Cerebellar nuclear complex (tissue), 1 donor: ENCODE measurements at places on chromosomes 6 and 20.

- DNase-seq = no peak
Observed at GRCh38 chr6:148835920-148836441, 89.2 kb downstream of the UST start.

GRCh38 chr6:44234101-44235025 lies 11.0 kb downstream of the SLC29A1 start:
- DNase-seq = no peak

- DNase-seq = no peak
Observed at GRCh38 chr6:119128252-119128912, 49.9 kb upstream of the FAM184A start.

DNA sequence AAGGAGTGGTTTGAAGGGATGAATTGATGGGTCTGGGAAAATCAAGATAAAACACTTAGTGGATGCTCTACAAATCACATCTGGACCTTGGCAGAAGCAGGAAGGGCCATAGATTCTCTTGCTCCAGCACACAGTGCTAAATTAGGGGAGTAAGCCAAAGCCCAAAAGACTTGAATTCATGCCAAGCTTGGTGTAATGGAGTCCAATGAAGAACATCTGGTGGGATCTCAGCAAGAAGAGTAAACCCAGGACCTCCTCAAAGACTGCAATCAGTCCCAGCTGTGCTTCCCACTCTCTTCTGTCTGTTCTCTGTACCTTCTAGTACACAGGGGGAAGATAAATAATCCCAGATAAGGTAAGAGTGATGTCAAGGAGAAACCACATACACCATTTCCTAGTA lies 683.4 kb downstream of the RNF144B start:
- DNase-seq = no peak

DNA sequence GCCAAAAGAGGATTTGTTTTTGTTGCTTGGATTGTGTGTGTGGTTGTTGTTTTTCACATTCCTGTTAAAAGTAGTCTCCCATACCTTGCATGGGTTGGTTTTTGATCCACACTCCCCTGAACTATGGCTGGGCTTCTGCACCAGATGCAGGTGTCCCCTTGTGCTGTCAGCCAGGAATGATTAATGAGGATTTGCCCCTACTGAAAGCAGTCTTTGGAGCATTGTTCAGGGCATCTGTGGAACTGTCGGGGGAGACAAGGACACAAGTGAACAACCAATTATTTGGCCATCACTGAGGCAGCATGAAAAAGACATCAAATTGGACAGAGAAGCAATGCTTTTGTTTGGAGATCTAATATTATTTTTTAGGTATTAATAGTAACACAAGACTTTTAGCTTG lies 373.2 kb upstream of the MMS22L start:
- no peak for DNase-seq

DNA sequence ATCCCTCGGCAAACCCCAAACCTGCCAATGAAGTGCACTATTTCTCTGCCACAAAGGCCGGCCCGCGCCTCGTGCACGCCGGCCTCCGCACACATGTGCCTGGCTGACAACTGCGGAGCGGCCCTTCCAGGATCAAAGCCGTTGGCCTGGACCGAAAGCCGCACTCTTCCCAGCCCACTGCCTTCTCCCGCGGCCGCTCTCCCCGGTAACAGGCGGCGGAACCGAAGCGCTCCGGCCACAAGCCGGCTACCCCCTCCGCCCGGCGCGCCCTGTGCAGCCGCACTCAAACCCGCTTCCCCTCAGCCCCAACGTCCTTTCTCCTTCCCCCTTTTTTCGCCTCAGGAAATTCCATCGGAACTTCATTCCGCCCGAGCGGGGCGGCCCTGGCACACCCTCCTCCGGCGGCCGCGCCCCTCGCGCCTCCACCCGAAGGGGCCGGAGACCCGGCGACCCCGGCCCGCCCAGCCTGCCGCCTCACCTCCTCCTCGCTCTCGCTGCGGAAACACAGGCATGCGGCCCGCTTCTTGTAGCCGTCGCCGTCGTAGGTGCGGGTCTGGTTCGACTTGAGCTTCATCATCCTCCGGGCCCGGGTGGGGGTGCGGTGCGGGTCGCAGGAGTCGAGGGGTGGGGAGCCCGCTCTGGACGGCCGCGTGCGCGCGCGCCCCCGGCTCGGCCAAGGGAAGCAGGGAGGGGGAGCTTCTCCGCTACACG lies 528 bp downstream of the NUDT3 start:
- peak; percentile 13 for DNase-seq
